ENCODE measurements at places on chromosomes 6 and 20.
A peak's percentile ranks its signal among the peaks of the same experiment; 100 is the strongest.

- DNase-seq: peak; percentile 44
Observed at GRCh38 chr6:135085700-135086413, 31.2 kb upstream of the HBS1L start.

GRCh38 chr6:110422444-110422822 lies 7.1 kb upstream of the DDO start:
- no peak for DNase-seq

- DNase-seq: no peak
Observed at GRCh38 chr6:45637611-45638257, 260.0 kb upstream of the SUPT3H start.

DNA sequence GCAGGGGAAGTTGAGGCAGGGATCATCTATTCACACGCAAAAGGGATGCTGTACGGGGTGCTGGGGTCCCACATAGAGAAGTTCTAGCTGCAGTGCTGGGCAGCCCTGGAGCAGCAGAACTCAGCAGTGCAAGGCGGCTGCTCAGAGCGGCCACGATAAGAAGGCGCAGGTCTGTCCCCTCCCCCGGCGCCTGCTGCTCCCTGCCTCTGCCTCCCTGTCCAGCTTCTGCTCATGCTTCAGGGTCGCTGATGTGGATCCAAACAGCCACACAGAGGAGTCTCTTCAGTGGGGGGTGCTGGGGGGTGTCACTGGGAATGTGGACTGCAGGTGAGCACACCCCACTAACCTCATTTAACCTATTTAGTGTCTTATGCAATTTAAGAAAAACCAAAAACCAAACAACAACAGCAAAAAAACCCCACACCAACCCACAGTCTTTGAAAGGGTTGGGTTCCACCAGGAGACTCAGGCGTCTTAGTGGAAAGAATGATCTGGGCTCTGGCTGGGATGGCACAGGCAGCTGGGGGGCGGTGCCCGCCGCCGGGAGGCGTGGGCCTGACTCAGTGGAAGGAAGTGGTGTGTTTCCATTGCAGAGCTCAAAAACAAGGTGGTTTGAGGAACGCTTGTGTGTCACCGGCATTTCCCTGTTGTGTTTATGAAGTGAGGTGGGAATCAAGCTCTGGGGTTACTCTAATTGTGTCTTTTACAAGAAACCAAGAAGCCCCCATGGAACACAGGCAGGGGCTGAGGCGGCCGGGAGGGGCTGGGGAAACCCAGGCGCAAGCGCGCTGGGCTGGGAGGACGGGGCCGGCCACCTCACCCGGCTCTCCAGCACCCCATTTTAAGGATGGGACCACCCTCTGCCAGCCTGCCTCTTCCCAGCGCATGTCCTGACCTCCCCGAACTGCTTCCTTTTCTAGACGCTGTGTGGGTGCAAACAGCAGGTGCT lies 55.1 kb downstream of the IRF4 start:
- DNase-seq: peak; percentile 91

GRCh38 chr6:34085453-34086170 lies 60.3 kb downstream of the GRM4 start:
- no peak for DNase-seq

DNA sequence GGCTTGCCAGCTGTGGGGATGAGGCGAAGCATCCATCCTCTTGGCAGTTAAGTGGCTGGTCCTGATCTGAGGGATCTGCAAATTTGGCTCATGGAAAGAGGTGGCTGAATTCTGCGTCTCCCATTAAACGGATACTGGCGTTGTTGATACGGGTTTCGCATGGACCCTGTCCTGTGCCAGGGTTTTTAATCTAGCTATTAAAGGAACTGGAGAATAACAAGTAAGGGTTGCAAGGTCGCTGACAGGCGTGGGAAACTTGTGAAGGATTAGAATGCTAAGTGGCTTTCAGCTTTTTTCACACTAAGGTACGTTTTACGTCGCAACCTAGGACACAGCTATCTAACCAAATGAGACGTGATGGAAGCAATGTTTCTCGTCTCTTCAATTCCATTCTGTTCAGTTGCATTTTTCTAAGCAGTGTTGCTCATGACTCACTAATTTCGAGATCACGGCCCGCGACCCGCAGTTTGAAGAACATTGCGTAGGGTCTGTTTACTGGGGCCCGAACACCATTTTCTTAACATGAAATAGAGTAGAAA lies 852 bp downstream of the GMNN start:
- peak; percentile 46 for DNase-seq

Measured in activated CD8-positive, alpha-beta memory T cell treated with anti-CD3 and anti-CD28 coated beads, Interleukin-2, amount 10 ng/mL, durations not matched to agents 7 days and 5 days (primary cell).